ENCODE measurements at places on chromosomes 12 and 14.

DNA sequence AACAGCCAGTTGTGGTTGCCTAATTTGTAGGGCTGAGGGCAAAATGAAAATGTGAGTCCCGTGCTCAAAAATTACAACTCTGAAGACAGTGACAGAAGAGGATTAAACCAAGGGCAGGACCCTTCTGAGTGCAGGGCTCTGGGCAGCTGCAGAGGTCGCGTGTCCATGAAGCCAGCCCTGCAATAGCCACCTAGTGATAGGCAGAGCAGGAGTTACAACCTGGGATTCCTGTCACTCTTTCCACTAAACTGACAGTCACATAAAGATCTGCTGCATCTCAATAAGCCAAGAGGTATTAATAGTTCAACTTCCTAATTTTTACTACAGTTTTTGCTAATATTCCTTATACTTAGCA is 94.1 kb downstream of the SLC2A13 start:
- no peak for DNase-seq

DNA sequence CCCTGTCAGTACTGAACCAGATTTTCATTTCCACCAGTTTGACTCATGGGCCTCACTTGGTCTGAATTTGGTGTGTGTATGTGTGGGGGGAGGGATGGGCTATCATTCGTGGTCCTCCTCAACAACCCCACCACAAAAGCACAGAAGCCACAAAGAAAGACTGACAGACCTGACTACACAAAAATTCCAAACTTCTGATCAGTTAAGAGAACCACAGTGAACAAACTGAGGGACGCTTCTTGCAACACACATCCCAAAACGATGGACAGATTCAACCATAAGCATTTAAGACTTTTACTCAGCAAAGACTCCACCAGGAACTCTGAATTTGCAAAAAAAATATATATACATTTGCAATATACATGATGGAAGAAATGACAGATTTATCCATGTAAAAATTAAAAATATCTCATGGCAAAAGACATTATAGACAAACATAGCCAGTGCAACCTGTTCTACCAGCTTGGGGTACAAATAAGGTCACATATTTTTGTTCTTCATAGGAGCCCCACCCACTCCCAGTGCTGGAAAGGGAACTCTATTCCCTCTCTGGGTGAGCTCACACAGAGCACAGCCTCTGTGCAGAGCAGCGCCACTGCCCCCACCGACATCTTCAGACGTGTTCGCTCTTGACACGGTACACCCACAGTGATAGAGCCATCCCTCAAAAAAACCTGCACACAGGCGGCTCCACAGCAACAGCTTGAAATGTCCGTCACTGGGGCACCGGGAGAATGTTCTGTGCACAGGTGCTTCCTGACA is 49.7 kb downstream of the JAG2 start:
- DNase-seq, result no peak

DNA sequence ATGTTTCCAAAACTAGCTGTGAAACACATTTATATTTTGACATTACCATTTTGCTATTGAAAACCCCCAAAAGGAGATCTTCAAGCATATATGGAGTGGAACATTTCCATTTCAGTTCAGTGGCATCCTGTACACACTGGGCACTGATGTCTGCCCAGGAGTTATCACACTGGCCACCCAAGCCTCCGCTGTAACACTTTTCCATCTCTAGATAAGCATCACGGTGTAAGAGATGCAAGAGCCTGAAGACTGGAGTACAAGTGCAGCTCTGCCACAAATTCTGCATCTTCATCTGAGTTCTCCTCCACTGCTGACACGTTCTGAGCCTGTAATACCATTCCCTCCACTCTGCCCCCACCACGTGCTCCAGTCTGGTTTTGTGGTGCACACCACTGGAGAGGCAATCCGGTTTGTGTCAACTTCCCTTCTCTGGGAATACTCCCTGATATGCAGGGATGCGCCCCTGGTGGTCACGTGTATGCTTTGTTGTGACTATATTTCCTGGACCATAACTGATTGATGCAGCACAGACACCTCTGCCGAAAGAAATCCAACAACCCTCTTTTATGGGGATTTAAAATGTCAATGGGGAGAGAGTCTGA is 12.7 kb downstream of the SPTLC2 start:
- no peak for DNase-seq

GRCh38 chr14:105859717-105860614 is 333.6 kb downstream of the TMEM121 start:
- no peak for DNase-seq

DNA sequence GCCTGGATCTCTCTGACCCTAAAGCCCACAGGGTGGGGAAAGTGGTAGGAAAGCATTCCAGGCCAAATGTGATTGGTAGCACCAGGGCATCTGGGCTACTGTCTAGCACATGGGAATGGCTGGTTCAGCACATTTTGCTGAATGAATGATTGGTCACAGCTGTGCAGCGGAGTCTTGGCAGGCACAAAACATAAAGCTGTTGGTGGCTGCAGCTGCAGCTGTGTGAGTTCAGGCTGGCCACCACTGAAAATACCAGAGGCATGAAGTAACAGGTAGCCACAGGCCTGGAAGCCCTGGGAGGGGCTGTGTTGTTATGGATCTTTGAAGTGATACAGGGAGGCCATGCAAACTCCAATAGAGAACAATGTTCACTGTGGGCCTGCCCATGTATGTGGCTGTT is 72.7 kb downstream of the MYRFL start:
- DNase-seq, result no peak

- no peak for DNase-seq
These were observed 1.8 kb downstream of the B3GNT4 start for GRCh38 chr12:122205053-122205925.

DNA sequence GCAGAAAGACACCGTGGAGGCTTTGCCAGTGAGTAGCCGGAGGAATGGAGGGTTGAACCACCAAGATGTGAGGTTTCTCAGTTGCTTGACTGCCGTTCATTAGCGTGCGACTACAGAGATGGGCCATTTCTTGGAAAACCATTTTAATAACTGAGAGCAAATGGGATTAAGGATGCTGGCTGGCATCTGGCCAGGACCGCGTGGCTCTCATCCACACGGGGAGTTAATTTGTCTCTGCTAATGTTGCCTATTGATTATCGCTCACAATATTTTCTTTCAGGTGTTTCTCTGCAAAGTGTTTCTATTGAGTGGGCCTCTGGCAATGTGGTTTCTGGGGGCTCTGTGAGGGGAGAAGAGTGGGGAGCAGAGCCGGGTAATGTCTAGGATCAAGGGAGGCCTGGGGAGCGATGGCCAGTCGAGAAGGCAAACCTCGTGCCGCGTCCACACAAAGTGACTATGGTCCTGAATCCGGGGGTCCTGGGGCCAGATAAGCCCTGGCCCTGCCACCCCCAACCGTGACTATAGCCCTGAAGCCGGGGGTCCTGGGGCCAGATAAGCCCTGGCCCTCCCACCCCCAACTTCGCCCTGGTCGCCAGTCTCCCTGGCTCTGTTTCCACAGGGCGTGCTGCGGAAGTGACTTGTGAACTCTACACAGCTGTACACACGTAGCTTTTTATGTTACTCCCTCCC is 110.6 kb downstream of the PRMT8 start:
- no peak for DNase-seq

DNA sequence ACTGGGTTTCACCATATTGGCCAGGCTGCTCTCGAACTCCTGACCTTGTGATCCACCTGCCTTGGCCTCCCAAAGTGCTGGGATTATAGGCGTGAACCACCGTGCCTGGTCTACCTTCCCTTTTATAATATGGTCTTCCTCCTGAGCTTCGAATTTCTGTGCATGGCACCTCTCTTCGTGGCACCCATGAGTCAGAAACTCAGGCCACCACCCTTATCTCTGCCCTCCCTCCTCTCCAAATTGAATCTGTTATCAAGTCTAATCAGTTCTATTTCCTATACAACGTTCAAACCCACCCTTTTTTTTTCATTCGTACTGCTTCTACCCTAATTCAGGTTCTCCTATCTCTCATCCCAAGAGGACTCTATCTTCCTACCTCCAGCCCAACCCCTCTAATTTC is 5.0 kb upstream of the TINF2 start:
- DNase-seq, result no peak

DNA sequence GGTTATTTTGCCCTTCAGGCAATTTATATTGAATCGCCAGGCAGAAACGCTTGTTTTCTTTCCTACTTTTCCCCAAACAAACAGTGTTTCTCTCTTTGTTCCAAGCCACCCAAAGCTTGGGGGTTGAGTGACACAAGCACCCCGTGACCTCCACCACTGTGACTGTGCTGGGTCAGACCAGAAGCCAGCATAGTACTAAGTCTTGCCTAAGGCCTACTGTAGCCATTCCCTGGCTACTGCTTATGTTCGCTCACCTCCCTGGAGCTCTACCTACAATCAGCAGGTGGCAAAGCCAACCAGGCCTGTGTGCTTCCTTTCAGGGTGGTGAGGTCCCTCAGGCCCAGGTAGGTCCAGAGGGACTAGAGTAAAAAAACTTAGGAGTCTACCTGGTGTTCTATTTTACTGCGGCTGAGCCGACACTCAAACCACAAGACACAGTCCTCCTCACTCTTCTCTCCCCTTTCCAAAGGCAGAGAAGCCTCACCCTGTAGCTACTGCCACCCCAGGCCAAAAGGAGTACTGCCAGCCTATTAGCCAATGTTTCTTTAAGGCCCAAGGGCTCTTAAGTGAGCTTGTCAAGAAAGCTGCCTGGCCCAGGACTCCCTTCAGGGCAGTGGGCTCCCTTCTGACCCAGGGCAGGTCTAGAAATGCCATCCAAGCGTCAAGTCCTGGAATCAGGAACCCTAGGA is 411.8 kb upstream of the MIS18BP1 start:
- no peak for DNase-seq

GRCh38 chr14:99225436-99226203 is 46.4 kb downstream of the BCL11B start:
- DNase-seq, result no peak

DNA sequence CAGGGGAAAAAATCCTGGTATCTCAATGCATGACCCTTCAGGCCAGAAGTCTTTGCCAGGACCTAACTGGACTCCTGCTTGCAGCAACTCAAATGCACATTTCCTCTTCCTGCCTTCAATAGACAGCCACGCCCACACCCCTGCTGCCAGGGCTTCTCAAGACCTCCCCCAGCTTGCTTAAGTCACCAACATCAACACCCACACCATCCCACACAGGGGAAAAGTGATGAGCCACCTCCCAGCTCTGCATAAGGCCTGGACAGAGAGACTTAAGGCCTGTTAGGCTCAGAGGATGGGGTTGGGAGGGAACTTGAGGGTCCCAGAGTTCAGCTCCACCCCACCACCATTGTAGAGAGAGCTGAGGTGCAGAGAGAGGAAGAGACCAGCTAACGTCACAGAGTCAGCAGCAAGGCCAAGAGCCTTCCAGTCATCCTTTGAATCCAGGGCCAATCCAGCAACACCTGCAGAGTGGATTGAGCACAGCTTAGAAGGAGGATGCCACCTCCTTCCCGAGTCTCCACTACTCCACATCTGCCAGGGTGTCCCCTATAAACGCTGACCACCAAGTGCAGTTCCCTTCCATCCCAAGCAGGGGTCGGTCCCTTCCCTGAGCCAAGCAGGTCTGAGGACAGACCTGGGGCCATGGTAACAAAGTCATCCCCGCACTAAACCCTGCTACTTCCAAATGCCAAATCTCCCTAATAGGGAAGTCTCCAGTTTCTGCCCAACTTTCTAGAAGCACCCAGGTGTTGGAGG is 50.0 kb downstream of the KDM2B start:
- DNase-seq, result peak; percentile 55

DNA sequence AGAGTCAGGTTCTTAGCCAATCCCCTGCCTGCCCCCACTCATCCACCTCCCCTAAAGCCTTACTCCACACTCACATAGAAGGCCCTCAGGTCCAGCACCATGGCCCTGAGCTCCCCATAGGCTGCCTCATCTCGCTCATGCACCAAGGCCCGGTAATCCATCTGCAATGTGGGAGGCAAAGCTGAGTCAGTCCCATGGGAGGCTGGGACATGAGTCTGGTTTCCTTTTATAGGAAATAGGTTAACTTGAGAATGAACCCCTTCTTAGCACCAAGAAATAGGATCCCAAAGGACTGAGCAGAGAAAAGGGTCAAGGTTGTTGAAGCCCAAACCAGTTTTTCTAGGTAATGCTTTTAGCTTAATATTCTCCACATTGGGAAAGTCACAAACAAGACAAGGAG is 2.1 kb upstream of the EMC9 start:
- no peak for DNase-seq

DNA sequence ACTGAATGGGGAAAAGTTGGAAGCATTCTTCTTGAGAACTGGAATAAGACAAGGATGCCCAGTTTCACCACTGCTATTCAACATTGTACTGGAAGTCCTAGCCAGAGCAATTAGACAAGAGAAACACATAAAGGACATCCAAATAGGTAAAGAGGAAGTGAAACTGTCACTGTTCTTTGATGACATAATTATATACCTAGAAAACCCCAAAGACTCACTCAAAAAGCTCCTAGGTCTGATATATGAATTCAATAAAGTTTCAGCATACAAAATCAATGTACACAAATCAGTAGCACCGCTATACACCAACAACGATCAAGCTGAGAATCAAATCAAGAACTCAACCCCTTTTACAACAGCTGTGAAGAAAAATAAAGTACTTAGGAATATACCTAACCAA is 157.3 kb upstream of the DDHD1 start:
- no peak for DNase-seq

GRCh38 chr14:79064214-79064613 is 894.0 kb downstream of the NRXN3 start:
- no peak for DNase-seq

- no peak for DNase-seq
These were observed 125.7 kb upstream of the KRAS start for GRCh38 chr12:25376407-25376806.

- no peak for DNase-seq
These were observed 3.2 kb upstream of the BCL7A start for GRCh38 chr12:122018457-122018856.

DNA sequence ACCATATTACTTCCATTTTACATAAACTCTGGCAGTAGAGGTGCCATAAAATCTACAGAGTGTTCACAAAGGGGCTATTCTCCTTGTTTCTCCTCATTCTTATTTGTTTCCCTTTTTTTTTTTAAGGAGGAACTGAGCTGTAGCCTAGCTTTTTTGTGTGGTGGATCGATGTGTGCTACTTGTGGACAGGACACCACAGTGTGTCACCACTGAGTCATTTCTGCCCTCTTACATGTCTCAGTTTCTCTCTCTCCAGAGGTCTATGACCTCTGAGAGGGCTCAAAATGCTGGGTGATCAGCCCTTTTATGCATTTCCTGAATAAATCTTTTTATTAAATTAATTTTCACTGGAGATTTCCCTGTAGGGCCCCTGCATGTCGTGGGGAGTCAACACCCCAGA is 370.2 kb downstream of the ADGRD1 start:
- DNase-seq, result no peak

DNA sequence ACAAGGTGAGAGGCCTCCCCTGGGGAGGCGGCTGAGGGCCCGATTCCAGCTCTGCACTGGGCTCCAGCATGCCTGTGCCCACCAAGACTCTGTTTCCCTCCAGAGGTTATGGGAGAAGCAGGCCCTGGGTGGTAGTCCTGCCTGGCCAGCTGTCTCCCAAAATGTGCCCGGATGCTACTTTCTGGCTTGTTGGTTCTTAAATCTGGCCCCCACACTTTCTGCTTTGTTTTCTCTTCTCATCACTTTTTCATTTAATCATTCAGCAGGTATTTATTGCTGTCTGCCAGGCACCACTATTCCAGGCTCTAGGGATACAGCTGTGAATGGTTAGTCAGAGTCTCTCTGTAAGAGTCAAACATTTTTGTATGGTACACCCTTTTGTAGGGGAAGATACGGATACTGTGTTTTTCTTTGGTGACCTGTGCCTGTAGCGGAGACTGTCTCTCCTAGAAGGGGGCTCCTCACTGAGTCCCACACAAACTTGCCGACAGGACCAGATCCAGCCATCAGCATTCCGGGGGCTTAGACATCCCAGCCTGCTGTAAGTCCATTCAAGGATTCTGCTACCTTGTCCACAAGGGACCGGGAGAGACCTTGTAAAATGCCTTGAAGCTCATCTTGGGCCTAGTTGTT is 3.8 kb downstream of the DHRS2 start:
- DNase-seq, result no peak

Measured in activated CD4-positive, alpha-beta T cell treated with anti-CD3 and anti-CD28 coated beads, Interleukin-2, amount 50 U/mL, for 24 hours (primary cell).